NCI-H1930 (cell line): ENCODE measurements at places on chromosomes 13 and 19.
A peak's percentile ranks its signal among the peaks of the same experiment; 100 is the strongest.

DNA sequence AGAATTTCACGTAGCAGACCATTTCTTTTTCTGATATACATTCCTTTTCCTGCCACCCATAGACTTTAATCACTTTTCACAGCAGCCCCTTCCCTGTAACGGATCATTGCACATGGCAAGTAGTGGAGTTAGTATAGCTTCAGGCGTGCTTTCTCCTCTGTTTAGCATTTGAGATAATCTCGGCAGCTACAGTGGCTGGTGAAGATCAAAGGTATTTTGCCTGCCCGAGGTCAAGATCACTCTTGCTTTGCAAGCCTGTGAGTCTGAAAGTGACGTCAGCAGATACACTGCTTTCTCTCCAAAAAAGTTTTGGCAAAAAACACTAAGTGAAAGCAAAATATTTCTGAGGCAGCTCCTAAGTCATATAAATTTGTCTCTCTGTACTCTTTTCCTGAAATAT lies 260.0 kb downstream of the NDFIP2 start:
- no peak for DNase-seq

- no peak for DNase-seq
Measured at GRCh38 chr13:79246578-79246949, 159.5 kb downstream of the RBM26 start.

DNA sequence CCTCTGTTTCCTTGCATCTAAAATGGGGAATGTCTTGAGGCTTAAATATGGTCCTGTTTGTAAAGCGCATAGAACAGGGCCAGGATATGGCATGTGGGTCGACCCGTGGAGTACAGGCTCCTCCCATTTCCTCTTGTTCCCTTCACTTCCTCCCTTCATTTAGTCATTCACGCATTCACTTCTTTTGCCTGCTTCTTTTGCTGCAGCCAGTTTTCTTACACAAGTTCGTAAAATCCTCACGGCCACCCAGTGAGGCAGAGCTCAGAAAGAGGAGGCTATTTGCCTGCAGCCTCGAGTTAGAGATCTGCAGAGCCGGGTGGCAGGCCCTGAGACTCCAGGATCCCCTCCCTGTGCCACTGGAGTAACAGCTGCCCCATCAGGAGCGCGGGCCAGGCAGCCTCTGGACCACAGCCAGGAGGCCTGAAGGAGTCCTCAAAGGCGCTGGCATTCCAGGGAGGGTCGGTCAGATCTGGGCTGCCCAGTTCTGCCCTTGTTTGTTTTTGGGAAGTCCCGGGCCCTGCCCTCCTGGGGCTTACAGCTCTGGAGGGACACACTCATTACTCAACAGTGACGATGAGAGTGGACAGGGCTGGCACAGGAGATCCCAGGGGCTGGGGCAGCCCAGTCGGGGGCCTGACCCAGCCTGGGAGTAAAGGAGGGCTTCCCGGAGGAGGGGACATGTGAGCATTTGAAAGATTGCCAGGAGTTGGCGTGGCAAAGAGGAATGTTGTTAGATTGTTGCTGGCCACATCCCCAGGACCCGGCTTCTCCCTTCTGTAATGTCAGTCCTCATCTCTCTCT lies 4.6 kb downstream of the PPP5C start:
- no peak for DNase-seq

GRCh38 chr13:35718084-35718483 lies 241.6 kb upstream of the MAB21L1 start:
- DNase-seq: no peak

DNA sequence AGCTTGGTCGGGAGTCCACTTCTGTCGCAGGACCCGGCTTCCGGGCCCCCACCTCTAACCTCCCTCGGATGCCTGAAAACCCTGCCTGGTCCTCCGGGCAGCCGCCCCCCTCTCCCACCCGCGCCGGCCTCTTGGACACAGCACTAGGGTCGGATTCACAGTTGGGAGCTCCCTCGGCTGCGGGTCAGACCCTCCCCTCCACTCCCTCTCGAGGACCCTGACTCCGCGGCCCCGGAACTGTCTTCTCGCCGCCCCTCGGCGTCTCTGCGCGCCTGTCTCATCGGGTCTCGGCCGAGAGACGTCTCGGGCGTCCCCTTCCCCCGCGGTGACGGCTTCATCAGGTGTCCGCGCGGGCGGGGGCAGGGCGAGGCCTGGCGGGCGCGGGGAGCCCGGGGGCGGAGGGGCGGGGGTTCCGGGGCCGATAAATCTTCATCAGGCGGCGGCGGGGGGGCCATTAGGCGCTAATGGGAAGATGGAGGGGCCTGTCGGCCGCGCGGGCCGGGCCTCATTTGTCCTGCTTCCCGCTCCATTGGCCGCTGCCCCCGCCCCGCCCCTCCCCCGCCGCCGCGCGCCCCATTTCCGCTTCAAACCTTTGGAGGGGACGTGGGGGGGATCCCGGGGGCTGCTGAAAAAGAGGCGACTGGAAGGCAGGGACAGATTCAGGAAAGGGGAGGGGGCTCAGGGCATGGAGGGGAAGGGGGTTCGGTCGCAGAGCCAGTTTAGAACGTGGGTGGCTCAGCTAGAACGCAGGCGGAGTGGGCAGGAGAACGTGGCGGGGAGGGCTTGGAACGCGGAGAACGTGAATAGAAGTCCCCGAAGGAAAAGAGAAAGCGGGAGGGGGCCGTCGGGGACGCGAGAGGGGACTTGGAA lies 11.8 kb upstream of the ERFL start:
- no peak for DNase-seq

DNA sequence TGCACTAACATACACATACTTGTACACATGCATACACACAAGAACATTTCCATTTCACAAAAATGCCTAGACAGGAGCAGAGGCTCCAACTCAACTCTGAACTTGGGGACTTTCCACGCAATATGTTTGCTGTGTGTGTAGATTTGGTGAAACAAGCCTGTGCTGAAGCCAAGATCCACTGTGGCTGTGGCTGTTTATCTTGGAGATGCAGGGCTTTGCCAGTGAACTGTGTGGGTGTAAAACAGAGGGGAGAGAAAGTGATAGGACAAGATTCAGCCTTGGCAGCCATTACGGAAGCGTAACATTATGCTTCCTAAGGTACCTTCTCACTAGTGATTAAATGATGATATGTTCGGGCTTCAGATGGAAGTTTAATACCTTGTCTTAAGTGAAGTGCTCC lies 73.2 kb upstream of the MBNL2 start:
- DNase-seq: no peak

- DNase-seq: no peak
Measured at GRCh38 chr13:93345770-93346169, 119.2 kb downstream of the GPC6 start.

DNA sequence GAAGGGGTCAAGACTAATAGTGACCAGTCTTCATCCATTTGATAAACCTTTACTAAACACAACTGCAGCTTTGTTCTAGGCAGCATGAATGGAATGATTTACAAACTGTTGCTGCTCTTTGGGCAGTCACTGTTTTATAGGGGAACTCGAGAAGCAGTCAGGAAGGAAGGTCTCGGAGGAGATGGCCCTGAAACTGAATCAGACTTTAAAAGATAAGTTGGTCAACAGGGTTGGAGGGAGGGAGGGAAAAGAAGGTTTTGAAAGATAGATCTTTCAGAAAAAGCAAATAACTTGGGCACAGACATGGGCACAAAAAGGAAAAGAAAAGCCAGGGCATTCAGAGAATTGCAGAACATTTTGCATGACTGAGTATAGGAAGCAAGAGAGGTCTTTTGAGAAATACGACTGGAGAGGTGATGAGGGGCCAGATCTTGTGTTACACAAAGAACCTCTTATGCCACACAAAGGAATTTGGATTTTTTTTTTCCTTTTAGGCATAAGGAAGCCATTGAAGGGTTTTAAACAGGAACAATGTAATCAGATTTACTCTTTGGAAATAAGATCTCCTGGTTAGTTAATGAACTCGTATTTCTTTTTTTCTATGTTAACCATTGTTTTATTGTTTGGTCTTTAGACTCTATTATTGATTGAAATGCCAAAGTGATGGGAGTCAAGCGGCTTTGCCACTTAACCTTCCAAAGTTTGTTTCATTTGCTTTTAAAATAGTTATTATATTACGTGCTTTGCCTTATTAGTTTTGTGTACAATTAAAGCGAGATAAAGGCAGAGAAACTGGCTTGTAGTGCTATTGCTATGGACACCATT lies 37.5 kb upstream of the SACS start:
- DNase-seq: no peak

GRCh38 chr13:97106323-97106722 lies 112.0 kb upstream of the OXGR1 start:
- DNase-seq: no peak

DNA sequence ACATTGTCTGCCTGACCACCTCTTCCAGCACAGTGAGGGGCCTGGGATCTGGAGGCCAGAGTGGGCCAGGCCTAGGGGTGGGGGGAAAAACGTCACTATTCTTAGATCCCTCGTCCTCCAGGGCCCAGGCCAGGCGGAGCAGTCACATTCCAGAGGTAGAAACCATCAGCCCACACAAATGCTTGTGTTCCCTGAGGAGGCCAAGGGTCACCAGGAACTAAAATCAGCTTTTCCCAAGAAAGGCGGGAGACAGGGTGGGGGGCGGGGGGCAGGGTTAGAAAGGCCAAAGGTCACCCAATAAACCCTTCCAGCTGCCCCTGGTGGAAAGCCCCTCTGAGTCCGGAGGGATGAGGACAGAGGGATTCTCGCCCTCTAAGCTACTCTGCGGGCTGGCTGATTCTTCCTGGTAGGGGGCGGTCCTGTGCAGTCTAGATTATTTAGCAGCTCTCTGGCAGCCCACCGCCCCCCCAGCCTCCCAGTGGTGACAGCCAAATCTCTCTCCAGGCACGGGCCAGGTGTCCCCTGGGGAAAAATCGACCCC lies 23.5 kb upstream of the CCL25 start:
- DNase-seq: no peak

GRCh38 chr19:41932720-41933332 lies 4.6 kb upstream of the ERFL start:
- DNase-seq: no peak

DNA sequence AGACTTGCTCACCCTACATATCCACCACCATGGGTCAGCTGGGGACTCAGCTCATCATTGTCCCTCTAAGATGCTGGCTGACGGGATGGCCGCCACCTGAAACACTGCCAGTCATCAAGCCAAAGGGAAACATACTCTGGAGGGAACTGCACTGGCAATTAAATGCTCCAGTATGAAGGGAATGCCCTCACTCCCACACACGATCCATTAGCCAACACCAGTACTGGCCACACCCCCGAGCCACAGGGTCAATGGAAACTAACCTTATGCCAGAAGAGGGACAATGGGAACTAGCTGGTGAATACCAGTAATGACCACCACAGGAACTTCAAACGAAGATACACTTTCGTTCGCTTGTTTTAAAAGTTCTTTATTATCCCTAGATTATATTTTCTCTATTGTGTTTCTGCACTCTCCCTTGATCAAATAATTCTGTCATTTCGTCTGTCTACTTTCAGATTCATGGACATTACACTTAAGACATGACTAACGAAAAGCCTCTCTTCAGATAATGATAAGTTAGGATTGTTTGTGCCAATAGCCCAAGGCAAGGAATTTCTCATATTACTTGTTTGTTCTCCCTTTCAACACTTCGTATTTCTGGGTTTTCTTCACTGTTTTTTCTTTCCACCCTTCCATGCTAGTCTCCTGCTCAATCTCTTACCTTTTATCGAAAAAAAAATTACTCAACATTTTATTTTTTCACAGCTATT lies 1.7 kb upstream of the ZNF507 start:
- no peak for DNase-seq

DNA sequence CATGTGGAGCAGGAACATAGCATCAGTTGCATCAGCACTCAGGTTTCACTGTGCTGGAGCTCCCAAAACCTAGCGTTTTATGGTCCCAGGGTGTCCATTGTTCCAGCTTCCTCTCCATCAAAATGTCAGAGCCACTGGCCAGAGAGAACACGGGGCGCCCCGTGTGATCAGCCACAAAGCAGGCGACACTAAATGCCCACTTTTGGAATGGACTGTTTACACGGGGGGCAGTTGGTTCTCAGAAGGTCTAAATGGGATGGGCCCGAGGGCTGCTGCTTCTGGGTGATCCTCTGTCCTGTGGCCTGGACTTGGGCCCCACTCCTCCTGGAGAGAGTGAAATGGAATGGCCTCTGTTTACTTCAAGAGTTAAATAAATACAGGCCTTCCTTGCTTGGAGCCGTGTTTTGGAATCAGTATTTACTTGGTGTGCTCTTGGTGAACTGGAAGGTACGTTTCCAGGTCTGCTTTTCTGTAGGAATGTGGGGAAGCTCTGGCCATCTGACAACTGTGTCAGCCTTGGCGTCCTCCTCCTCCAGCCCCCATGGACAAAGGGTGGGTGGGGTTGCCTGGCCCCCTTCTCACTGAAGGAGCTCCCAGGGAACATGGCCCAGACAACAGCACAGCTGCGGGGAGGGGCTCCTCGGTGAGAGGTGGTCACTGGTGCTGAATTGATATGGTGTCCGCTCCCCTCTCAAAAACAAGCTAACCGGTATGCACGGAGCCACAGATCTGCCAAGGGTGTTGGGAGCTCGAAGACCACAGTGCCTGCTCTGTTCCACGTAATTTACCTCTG lies 16.1 kb upstream of the MCF2L start:
- DNase-seq: no peak

GRCh38 chr19:15769586-15769985 lies 17.9 kb upstream of the OR10H5 start:
- no peak for DNase-seq

GRCh38 chr19:16657384-16657783 lies 2.6 kb downstream of the SMIM7 start:
- no peak for DNase-seq

- peak; percentile 42 for DNase-seq
Measured at GRCh38 chr19:9362905-9363304, at the start of gene ZNF177. ZNF177 (plus strand) TSS chr19:9363013; CDS start chr19:9378312, 15,299 bp downstream.

DNA sequence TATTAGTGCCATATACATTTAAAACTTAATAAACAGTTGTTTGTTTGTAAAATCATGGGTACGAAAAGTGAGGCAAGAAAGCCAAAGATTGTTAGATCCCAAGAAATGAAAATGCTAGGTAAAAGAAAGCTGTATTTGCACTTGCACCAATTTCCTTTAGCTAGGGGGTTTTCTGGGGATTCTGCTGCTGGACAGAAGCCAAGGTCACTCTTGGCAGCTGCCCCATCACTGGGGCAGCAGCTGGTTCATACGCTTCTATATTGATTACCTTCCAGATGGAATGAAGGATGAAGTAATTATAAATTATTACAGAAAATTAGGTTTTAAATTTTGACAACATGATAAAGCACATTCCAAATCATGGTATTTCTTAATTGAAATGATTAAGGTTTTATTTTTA lies 127.4 kb downstream of the SLITRK5 start:
- no peak for DNase-seq
